Hematopoietic multipotent progenitor cell treated with erythropoietin and hydrocortisone succinate and interleukin-3 and kit ligand, for 15 days (in vitro differentiated cells): ENCODE measurements at places on chromosomes 5 and 9.

GRCh38 chr5:40955313-40955712, 46.0 kb downstream of the C7 start:
- DNase-seq: no peak

- DNase-seq: peak; percentile 54
These were observed 35.2 kb upstream of the SPATA31C2 start for GRCh38 chr9:88173378-88173999.

- no peak for DNase-seq
These were observed 91.1 kb downstream of the DAP start for GRCh38 chr5:10669983-10670382.

DNA sequence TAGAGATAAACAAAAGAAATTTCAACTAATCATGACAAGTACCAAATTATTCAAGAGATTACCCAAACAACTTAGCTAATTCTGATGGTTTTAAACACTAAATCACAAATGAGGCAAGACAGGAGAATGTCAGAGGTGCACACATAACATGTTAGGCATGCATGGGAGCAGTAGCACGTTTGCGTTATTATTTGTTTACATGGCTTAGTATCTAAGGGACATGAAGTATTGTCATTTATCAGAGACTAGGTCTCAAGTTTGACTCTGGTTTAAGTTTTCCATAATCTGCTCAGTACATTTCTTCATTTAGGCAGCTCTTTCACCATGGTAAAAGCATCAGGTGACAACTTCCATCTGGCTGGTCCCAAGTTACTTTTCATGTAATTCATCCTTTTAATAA, 244.1 kb upstream of the TNC start:
- no peak for DNase-seq

DNA sequence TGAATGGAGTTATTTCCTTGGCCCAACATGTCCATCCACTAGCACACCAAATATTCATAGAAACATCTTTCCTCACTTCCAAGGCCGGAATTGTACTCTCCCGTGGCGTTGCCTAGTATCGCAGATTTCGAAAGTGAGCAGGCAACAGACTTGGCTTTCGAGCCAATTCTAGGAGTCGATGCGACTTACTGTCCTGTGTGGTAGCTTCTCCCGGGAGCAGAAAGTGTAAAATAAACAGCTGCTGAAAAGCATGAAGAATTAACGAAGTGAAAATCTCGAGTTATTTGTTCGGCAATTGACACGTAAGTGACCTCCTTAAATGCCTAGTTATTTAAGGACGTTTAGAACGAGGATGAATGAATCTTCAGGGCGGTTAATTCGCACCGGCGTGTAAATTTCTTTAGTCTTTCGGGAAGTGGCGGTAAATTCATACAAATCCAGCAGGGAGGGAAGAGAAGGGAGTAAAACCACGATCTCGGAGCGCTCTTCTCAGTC, 449 bp upstream of the PCSK5 start:
- DNase-seq: no peak

DNA sequence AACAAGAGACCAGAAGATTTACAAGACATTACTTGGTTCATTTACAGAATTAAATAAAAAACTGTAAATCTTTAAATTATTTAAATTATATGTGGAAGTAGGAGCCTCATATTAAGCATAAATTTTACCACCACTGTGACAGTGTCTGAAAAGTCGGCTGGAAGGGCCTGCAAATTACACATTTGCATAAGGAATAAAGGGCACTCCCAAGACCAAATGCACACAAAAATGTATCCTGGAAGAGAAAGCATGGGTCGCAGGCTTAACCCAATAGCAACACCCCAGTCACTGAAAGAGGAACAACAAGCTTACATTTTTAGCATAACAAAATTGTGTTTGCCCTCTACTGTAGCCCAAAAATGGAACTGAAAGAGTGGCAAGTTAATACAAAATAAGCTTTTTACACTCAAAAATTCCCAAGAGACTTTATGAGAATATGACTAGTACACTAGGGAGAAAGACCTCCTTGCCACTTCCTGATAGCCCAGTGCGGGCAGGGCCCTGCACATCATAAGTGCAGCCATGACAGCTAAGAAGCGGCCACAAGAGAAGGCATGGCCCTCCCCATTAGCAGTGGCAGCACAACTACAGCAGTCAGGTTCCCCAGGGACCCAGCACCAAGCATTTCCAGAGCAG, 482.0 kb downstream of the DTWD2 start:
- DNase-seq: no peak

- DNase-seq: no peak
These were observed 184.3 kb downstream of the TSSK1B start for GRCh38 chr5:113250341-113250953.

- no peak for DNase-seq
These were observed 34.4 kb downstream of the SHC3 start for GRCh38 chr9:89144238-89144637.

DNA sequence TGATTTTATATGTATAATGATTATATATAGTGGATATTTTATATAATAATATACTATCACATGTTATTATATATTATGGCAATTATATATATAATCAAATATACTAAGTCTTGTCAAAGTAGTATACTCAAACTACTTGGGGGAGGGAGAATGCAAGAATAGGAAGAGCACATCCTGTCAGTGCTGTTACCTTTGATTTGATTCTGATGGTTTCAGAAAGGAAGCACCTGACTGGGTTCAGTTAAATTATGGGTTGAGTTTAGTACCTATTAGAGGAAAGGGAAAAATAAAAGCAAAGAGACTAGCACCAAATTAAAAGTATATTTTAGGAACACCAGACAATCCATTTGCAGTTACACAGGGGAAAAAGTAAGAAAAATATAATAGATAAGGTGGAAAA, 107.6 kb downstream of the GRIA1 start:
- no peak for DNase-seq

DNA sequence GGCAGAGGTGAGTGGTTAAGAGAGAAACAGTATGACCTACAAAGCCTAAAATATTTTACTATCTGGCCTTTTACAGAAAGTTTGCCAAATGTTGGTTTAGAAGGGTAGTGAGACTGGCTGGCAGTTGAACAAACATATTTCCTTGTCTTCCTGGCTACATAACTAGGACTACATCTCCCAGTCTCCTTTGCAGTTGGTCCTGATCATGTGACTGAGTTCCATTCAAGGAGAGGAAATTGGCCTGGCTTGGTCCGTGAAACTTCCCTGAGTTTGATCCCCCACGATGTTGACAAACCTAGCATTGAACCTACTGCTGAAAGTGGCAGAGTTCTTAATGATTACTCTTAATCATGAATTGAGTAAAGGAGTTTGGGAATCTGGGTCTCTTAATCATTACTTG, 280.8 kb downstream of the SLIT3 start:
- DNase-seq: no peak

DNA sequence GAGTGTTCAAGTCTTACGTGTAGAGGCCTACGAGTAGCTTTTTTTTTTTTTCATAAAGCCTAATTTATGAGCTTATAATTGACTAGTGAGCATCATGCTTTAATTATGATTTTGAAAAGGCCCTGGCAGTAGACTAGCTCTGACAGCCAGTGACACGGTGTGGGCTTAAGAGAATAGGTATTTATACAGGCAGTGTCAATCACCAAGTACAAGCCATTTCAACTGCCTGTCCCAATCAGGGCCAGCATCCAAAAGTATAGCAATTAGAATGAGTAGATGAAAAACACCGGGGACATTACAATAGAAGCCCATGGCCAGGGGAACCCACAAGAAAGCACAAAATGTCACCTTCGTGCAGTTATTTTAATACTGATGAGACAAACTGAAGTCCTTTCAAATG, 552.8 kb downstream of the CAAP1 start:
- no peak for DNase-seq

DNA sequence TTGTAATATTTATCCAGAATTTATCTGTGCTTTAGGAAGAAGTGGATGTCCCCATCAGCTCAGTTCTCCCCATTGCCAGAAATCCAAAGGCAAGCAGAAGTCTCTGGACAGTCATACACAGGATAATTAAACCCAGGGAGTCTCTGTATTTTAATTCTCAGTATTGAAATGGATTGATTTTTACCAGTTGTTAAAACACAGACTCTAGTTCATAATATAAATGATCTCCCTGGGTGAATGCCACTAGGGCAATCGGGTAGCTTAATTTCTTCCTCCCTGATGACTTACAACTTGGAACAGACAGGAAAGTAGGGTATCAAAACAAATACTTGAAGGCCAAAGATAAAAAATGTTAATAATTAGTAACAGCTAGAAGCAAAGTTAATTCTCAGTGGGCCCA, 66.5 kb upstream of the DAP start:
- DNase-seq: no peak

- no peak for DNase-seq
These were observed 334.5 kb downstream of the TLR4 start for GRCh38 chr9:118038713-118039112.

DNA sequence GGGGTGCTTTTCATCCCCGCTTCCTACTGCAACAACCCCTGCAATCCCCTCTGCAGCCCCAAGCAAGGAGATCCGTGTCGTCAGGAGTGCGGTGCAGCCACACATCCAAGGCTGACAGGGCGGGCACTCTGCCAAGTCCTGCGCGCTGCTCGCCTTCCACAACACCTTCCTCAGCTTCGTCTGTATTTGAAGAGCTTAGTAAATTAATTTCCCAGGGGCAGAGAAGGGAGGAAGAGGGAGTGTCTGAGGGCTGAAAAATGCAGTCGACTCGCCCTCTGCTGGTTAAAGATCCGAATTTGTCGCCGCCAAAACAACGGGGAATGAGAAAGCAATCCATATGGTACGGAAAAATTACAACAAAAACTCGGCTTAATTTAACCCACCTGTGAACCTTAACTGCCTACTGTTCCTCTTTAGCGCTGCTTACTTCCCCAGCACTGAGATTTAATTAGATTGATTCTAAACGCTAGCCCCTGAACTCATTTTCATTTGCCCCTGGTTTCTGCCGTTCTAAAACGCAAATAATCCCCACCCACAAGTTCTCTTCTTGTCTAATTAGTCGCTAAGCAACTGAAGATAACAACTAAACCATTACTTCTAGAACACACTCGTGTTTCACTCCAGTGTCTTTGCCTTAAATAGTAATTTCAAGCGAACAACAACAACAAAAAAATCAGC, 10.9 kb upstream of the PCDHB1 start:
- no peak for DNase-seq

GRCh38 chr9:93452710-93453046, 703 bp downstream of the FAM120AOS start:
- no peak for DNase-seq

- no peak for DNase-seq
These were observed 79.3 kb upstream of the PTGER4 start for GRCh38 chr5:40600383-40600782.

GRCh38 chr5:160315968-160316367, 3.6 kb upstream of the CCNJL start:
- DNase-seq: no peak

- no peak for DNase-seq
These were observed 1194.6 kb upstream of the WWC1 start for GRCh38 chr5:167096816-167097215.

DNA sequence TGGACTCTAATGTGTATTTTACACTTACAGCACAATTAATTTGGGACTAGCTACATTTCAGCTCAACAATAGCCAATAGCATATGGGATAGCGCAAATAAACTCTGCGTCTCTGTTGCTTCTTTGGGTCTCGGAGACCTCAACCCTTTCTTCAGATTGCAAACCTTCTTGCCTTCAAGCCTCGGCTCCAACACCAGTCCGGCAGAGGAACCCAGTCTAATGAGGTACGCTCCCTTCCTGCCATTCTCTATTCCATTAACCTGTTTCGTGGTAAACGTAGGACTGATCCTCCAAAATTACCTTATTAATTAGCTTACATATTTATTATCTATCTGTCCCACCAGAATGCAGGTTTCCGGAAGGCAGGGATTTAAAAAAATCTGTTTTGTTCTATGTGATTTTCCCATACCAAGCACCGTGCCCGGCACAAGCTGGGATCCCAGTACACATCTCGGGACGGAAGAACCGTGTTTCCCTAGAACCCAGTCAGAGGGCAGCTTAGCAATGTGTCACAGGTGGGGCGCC, 525 bp upstream of the DAPK1 start:
- no peak for DNase-seq

DNA sequence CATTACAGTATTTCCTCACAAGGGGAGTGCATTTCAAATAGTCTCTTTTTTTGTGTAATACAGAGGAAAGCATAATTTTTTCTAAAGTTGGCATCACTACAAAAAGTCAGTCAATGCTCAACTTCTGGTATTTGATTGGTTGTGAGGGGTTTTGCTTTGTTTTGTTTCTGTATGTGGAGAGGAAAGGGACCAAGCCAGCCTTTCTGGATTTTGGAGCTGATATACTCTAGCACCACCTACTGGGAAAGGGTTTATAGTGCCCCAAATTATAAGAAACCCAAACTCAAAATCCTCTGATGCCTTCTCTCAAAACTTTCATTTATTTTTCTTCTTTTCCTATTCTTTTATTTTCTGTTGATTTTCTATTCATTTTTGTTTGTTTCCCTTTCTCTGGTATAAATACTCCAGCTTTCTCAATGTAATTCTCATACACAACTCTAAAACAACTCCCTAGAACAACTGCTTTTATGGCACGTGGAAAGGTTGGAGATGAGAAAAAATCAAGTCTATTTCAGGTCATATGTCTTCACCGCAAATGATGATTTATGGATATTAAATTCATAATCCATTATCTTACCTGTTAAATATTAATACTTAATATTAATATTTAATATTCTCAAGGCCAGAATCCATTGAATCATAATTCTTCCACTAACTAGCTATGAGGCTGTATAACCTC, 69.5 kb upstream of the ANXA1 start:
- peak; percentile 9 for DNase-seq

DNA sequence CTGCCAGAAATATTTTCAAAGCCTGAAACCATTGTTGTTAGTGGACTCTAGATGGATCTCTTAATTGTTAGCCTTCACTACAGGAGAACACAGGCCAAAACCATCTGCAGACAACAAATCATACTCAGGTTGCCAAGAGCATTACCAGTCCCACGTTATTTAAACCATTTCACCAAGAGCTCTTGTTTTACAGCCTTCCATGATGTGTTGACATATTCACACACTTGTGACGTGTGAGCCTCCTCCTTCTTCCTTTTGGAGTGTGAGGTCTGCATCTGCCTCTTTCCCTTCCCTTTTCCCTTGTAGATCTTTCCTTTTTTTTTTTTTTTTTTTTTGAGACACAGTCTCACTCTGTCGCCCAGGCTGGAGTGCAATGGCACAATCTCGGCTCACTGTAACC, 279.0 kb downstream of the AUH start:
- DNase-seq: no peak

GRCh38 chr5:107680799-107681198, 10.1 kb upstream of the EFNA5 start:
- DNase-seq: no peak

- no peak for DNase-seq
These were observed 19.7 kb downstream of the SLC9A3 start for GRCh38 chr5:504326-505154.

GRCh38 chr5:37492778-37493555, 113.8 kb downstream of the WDR70 start:
- no peak for DNase-seq

- no peak for DNase-seq
These were observed 49.7 kb downstream of the PTBP3 start for GRCh38 chr9:112283582-112284253.
